ENCODE measurements at places on chromosomes 1 and 21. TPM values are rescaled to one million over a fixed set of nuclear protein-coding genes. Genes with fewer than 3 reads are reported as not detected.

DNA sequence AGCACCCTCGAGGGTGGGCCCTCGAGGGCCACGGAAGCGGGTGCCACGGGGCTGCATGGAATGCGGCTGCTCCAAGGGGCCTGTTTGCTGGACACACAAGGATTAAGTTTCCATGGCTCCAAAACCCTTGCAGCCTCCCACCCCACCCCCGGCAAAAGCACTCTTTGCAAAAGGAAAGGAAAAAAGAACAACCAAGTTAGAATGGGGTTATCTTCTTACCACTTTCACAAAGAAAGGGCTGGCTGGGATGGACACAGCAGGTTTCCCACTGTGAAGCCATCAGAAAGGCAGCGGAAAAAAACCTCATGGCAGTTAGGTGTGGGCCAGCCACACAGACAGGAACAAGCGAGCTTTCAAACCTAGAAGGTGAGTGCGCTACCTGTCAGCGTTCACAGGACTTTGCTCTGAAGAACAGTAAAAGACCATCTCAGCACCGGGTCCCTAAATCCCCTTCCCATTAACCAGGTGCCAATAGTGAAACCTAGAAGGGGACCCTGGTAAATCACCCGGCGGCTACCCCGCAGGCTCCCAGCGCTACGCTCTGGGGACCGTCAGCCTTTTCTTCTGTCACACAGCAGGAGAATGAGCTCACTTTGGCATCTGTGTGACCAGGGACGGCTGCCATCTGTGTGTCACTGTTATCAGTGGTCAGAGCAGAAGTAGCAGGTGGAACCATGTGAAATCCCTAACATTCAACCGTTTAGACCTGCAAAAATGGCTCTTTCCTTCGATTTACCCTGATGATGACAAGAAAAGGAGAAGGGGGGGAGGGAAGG, 93.0 kb downstream of the SIM2 start:
- DNase-seq = no peak

DMRTA2 gene
- total RNA-seq = not detected

MAB21L3 gene
- total RNA-seq = not detected

DNA sequence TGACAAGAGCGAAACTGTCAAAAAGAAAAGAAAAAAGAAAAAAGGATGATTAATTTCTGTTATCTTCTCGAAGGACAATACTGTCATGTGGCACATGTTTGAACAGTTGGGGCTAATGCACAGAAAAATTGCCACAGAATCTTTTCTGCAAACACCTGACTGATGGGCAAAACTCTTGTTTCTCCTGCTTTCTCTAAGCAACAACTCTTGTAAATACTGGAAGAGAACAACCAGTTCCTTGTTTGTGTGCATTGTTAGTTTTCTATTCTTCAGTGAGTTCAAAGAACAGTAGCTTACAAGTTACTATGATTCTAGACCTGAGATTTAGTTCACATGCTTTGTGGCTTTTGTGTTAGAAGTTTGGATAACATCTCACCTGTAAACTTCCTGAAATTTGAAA, 60.7 kb downstream of the CDC14A start:
- no peak for DNase-seq

DNA sequence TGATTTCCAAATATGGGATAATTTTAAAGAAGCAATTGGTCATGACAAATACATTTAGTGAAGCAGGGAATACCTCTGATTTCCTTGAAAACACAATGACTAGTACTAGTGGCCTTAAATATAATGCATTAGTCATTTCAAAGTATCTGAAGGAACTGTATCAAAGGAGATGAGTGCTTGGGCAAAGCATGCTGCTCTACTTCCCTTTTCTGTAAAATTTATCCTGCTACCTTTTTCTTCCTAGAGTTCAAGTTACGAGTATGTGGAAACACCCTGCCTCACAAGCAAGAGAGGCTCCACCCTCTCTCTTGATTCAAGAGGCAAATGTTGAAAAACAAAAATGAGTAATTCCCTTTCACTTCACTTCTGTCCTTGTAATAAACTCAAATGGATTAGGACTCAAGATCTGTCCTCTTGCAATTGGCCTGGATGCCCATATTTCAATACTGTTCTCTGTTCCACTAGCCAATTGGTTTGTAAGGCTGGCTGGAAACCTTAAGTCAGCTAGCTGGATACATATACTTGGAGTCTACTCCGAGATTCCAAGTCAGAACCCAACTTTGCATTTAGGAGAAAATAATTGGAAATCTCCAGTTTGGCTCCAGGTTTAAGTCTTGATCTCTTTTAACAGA, 92.5 kb downstream of the CDC42BPA start:
- no peak for DNase-seq

DNA sequence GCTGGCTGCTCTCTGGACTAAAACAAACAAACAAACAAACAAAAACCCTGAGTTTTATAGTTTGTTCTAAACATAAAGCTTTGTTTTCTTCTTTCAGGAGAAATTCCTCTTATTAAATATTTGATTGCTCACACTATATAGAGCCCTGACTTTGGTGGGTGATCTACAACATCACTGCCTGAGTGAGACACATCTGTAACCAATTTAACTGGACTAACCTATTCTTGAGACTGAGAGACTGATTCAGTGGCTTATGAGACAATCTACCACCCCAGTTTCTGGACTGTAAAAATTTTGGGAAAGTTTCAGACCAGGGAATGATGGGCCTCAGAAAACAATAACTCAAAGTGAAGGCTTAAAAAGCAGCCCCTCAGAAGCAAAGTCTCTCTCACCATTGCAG, 537.0 kb downstream of the NEGR1 start:
- no peak for DNase-seq

- DNase-seq = no peak
These were observed 8.0 kb downstream of the SMIM12 start for GRCh38 chr1:34851431-34852105.

- DNase-seq = no peak
These were observed 10.1 kb downstream of the HLX start for GRCh38 chr1:220889333-220889732.

MCOLN3 gene
- 11.2 TPM for total RNA-seq

EPHA10 gene
- total RNA-seq = 1.6 TPM

- DNase-seq = no peak
These were observed 21.7 kb downstream of the CASZ1 start for GRCh38 chr1:10774615-10775310.

DNA sequence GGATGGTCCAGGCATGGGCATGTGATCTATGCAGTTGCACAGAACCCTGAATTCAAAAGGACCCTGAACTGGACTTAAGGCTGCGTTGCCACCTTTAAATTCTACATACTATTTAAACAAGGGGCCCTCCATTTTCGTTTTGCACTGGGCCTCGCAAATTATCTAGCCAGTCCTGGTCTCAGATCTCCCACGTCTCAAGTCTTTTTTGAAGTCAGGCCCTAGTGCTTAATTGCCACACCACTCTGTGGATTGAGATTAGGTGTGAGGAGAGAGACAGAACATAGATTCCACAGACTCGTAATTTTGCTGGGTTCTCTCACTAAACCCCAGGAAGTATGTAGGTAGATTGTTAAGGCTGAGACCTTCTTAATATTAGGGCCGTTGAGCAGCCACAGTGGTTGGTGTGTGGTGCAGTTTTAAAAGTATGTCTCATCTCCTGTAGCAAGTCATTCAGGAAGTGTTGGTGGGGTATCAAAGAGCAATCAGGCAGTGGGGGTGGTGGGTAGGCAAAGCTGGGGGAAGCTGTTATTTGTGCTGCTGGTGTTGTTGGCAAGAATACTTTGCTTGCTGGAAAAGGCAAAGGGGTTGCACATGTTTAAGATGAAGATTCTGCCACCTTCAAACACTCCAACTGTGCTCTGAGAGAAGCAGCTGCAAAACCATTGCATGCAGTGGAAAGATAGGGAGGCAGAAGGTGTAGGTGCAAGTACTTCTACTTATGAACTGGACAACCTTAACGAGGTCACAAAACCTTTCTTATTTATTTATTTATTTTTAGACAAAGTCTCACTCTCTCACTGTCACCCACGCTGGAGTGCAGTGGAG, 11.2 kb downstream of the CD84 start:
- no peak for DNase-seq

GJB5 gene
- total RNA-seq = 0.36 TPM

DNA sequence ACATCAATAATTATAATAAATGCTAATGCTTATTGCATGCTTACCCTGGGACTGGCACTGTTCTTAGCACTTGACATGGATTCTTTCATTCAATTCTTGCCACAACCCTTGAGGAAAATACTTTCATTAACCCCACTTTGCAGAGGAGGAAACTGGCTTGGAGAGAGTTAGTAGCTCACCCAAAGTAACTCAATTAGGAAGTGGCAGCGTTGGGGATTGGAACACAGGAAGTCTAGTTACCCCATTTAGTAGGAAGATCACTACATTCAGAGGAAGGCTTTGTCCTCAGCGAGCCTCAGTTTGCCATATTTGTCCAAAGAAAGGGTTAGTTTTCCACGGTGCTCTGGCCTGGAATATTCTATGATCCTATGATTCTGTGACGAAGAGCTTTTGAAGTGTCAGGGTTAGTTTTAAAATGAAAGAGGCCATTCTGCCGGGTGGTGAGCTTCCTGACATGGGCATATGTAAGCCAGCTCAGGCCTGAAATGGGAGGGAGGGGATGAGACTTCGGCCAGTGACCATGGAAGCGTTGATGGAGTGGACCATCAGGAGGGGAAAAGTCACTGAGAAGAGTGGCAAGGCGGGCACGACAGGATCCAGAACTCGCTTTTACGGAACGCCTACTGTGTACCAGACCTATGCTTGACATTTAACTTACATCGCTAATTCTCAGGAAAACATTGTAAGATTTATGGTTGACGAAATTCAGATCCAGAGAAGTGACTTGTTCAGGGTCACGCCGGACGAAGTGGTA, 28.2 kb upstream of the EPB41 start:
- DNase-seq = no peak

- no peak for DNase-seq
These were observed 25.5 kb upstream of the RCC1 start for GRCh38 chr1:28480308-28480707.

DNA sequence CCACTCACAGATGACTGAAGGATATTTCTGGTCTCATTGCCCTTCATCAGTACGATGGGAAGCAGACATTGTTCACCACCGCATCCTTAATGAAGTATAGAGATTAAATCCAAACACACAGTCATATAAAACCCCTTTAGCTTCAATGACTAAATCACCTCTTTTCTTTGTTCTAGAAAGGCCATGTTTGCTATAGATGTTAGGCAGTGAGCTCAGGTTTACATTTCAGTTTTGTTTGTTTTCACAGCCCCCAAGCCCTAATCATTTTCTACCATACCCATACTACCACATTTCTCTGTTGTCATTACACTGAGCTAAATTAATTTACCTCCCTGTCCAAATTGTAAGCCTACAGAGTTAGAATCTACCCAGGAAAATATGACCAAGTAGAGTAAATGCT, 385.1 kb downstream of the NTNG1 start:
- no peak for DNase-seq

GRCh38 chr1:152533327-152533938, 19.2 kb downstream of the CRCT1 start:
- DNase-seq = no peak

DNA sequence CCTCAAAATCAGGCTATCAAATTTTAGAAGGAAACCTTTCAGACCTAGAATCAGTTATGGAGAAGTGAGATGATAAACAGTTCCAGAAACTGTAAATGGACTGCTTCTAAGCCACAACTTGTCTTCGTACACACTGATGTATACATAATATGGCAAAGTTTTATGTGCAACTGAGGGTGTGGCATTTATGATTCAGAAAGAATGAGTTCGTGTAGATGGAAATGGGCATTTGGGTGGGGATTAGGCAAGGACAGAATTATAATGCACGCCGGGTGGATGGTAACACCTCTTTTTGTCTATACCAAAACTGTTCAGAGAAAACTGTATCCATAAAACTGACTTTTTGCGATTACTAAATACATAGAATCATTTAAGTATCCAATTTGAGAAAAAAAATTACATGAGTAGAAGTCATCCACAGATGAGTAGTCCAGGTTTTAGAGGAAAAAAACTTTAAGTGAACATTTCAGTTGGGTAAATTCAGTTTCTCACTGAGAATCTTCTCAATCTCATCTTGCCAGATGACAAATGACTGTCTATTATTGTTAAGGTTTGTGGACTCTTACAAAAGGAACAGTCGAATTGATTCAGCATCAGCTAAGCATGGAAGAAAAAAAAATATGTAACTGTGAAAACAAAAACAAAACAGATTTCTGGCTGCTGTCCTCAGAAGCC, 22.5 kb downstream of the ERRFI1 start:
- no peak for DNase-seq

AMY1B gene
- not detected for total RNA-seq

DNA sequence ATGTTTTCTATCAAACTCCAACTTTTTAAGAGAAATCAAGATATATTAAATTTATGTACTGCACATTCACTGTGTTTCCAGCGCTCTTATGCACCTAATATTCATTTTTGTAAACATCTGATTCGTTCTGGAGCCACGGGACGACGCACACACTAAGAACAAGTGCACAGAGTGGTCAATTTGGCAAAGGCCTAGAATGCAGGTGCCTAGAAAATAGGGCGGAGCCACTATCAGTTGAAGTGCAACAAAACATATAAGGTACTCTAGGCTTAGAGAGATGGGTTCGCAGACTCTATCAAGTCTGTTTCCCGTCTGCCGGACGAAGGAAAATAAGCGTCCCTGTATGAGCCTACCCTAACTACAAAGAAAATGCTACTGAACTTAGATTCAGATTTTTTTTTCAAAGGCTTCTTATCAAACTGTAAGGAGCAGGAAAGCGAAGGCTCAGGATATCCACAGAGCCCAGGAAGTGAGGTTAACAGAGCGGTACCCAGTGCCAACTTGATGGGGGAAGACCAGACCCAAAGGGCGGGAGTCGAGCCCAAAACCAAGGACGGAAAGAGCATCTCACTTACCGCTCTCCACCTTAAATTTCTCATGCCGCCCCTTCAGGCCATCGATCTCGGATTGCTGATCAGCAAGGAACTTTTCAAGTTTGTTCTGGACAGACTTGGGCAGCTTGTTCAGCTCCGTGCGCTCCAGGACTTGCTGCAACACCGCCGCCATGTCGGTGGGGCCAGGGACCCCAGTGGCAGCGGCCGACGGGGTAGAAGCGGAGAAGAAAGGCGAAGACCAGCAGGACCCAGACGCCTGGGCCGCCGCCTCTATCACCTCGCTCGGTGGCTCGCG, 526 bp downstream of the TPR start:
- no peak for DNase-seq

GRCh38 chr21:42652527-42653230, 742 bp upstream of the PDE9A start:
- peak; percentile 80 for DNase-seq

MYCL gene
- 2.5 TPM for total RNA-seq
